Motor neuron (in vitro differentiated cells): ENCODE measurements at places on chromosomes 6 and 20. TPM values are rescaled to one million over a fixed set of nuclear protein-coding genes. Genes with fewer than 3 reads are reported as not detected.
A peak's percentile ranks its signal among the peaks of the same experiment; 100 is the strongest.

DNA sequence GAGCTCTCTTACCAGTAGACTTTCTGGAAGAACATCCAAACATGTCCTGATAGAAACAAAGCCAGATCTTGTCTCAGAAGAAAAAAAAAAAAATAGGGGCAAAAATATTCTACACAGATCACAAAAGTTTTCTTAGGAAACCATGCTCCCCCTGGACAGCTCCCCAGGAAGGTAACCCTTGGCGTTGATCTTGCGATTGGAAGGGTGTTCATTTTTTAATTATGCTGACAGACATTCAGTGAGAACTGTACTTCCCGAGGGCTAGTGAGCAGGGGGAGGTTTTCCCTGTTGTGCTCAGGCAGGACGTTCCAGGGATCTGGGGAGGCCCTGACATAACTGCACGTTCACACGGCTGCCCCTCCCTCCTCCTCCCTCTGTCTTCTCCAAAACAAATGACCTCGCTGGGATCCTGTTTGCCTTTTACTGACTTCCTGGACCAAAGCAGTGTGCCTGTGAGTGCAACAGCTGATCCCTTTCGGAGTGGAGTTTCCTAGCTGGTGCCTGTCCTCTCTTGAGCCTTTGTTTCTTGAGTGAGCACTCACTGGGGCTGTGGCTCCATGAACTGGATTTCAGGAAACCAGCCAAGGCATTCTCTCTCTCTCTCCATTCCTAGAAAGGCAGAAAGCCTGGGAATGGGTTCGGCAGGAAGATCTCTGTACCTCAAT, 46.7 kb downstream of the MARCKS start:
- peak; percentile 41 for ATAC-seq

DNA sequence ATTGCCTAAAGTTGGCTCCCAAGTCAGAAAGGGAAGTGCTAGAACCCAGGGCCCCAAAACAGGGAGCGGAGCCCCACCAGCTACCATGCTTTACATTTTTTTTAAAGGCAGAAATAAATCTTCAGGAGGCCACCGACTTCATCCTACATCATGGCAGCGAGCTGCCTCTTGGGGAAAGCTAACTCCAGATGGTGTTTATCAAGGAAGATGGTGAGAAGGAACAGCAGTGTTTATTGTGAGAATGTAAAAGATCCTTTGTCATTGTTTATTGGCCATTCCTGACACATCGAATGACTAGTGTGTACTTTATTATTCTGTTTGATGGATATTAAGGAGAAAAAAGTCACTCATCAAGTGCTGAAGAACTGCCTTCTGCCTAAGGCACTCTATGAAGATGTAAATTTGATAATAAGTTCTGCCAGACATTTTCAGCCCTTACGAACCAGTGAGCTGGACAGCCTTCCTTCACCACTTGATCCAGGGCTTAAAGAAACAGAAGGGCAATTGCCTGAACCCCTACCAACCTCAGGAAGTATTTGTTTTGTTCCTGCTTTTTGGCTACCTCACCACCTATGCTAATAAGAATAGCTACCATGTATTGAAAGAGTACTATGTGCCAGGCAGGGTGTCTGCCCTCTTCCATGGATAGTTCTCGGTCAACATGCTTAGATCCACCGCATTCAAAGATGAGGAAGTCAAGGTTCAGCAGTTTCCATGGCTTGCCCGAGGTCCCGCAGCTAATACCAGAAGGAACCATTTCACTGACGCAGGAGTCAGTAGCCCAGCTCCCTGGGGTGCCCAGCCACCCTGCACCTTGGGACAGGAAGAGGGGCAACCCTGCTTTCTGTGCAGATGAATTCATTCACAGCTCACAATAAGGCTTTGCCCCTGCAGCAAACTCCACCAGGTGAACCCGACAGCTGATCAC, 194.7 kb upstream of the RREB1 start:
- ATAC-seq, result peak; percentile 82

DNA sequence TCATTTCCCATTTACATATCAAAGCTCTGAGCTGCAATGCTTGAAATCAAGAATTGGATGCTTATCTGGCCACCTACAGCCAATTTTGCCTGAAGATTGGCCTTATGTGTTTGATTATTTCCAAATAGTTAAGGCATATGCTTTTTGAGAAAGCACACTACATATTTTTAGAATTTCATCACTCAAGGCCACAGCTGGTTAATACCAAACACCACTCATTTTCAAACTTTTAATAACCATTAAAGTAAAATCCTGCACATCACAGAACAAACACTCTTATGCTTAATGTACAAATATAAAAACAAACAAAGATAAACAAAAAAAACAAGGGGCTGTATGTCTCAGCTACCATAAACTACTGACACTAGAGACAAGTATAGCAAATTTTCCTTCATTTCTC, 96.9 kb upstream of the HMGCLL1 start:
- no peak for ATAC-seq

DNA sequence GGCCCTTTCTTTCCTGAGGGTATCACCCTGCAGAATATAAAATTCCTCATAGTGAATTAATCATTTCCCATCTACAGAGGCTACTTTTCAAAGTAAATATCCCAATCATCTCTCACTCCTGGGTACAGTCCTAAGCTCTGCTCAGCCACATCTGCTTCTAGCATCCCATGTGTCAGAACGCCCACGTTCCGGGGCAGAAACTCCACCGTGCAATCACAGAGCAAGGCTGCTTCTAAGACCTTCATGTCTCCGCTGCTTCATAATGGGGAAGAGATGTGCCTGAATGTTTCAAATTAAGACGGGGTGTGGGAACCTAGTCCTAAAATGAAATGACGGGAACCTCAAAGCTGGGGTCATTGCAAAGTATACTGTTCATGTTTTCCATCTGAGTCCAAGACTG, 208.8 kb upstream of the GMDS start:
- no peak for ATAC-seq

- ATAC-seq, result peak; percentile 74
Observed at GRCh38 chr6:33700391-33701050, 11.0 kb downstream of the UQCC2 start.

DNA sequence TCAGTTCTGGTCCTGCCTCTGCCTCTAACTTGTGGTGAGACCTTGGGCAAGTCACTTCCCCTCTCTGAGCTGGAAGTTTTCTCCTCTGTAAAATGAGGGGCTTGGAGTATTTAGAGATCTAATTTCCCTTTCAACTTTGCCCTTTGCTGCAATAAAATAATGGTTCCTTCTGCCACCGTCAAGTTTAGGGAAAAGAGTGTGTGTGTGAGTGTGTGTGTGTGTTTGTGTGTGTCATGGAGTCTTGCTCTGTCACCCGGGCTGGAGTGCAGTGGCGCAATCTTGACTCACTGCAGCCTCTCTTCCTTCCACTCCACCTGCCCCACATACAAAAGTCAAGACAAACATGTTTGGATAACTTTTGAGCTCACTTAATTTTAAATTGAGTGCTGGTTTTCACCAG, 39.2 kb upstream of the PIM1 start:
- no peak for ATAC-seq

DNA sequence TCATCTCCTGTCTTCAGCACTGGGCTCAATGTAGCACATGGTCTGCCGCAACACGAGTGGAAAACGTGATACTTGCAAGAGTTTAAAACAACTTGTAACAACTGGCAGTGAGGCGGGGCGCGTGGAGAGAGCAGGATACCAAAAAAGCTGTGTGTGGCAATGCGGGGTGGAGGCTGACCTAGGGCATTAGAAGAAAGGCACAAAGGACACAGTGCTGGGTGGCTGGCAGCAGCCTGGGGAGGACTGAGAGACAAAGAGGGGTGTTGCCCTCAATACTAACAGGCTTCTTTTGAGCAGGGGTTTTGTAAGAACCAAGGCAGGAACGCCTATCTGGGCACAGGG, 1.5 kb upstream of the GFOD1 start:
- ATAC-seq, result no peak

- ATAC-seq, result no peak
Observed at GRCh38 chr20:43398676-43399324, 58.9 kb upstream of the SRSF6 start.

DNA sequence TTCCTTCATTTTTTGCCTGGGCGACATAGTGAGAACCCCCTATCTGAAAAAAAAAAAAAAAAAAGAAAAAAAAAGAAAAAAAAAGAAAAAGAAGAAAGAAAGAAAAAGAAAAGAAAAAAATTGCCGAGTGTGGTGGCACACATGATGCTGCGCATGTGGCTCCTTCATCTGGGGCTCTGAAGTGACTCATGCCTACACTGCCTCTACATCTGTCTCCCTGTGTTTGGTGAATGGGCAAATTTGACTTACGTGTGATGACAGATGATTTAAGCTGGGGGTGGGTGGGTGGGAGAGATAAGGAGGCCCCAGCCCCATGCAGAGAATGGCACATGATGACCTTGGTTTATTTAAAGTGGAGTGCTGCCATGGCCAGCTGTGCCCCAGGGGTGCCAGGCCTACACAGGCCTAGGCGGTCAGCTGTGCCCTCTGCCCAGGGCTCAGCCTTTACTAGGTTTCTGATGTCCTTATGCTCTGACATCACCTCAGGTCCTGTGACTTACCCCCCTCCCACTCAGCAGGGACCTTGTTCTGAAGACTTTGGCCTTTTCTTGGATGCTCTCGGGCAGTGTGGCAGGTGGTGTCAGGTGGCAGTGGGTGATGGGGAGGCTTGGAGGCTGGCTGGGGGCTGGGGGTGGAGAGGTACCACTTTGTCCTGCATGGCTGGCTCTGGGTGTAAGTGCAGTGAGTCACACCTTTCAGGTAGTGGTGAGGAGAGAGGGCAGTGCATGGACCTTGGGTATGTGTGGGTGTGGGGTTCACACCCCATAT, 41.1 kb downstream of the VEGFA start:
- no peak for ATAC-seq

DNA sequence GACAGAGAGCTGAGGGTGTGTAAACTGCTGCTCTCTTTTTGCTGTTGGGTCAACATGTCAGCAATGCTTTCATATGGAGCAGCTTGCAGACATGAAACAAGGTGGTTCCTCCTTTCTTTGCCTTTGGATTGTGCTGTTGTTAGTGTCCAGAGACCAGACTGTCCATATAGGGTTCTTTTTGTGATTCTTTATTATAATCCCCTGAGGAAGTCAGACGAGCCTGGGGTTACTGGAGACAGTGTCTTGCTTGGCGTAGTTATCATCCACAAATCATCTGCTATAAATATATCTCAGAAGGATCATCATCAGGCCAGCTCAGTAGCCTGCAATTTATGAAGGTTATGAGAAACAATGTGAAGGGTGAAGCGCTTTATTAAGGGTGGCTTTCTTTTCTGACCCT, 2.3 kb upstream of the ADGRB3 start:
- ATAC-seq, result no peak

DNA sequence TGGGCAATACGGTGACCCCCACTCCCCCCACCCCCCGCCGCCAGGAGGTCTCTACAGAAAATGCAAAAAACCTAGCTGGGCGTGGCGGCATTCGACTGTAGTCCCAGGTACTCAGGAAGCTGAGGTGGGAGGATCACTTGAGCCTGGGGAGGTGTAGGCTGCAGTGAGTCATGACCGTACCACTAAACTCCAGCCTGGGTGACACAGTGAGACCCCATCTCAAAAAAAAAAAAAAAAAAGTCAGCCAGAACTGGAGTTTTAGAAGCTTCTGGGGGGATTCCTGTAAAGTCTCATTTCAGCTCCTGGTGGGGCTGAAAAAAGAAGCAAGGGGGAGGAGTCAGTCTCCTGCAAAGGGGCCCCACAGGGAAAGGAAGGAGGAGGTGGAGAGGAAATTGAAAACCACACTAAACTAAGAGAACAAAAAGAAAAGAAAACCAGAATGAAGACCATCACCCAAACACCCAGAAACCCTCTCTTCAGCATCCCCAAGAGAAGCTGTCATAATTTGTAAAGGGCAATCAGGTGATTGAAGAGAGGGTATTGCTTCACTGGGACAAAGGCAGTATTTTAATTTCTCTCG, 50.4 kb downstream of the NOL4L start:
- no peak for ATAC-seq

DNA sequence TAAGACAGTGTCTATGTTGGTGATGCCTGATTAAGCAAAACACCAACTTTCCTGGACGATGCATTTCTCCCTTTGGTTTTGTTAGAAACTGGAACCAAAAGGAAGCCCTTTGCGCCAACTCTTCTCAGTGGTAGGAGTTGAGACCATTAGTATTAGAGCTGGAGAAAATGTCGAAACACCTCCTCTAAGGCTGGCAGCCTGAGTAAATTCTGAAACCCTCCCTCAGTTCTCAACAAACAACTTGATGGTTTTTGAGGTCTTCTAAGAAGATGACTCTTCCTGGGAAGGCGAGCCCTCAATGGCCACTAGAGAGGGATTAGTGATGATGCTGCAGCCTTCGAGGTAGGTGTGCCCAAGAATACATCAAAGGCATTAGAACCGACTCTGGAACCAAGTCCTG, 78.4 kb upstream of the CCN6 start:
- ATAC-seq, result no peak

GRCh38 chr6:27825025-27825793, 87.0 kb downstream of the OR2B2 start:
- ATAC-seq, result no peak

DNA sequence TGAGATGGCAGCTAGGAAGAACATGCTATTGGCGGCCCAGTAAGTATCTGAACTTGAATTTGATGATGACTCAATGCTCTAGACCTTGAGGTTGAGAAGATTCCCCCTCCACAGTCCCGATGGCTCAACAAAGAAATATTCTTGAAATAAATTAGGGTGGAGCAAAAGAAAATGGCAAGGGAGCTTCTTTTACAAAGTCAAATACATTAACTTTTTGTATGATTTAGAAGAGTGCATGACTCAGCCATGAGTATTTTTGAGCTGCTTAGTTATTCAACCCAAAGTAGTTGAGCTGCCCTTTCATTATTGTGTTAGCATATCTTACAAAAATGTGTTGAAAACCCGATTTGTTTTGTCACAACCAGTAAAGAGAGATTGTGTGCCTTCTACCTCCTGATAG, 7.6 kb downstream of the TFAP2C start:
- ATAC-seq, result peak; percentile 37

DNA sequence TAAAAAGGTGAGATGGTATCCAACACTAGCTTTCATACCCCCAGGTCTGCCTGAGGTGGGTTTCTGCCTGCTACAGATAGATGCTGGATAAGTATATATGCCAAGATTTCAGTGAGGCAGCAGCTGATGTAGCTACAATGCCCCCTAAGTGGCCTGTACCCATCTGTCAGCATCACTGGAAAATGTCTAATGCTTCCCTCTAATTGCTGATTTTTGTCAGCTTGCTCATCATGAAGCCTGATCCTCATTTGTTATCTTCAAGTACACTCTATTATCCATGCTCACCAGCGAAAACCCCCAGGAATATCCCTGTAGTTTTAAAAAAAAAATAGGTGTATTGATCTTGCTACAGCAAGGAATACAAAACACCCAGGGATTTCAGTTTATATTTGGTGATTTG, 32.2 kb downstream of the OPRM1 start:
- ATAC-seq, result no peak

OR12D3 gene
- total RNA-seq, result 0.25 TPM in 1 of 2 replicates, not detected in the other

HLA-DOA gene
- 0.92 and 0.97 TPM in 2 replicates for total RNA-seq

MYH7B gene
- 0.86 and 2.7 TPM in 2 replicates for total RNA-seq

SEMG1 gene
- 0.05 and 0.31 TPM in 2 replicates for total RNA-seq

RFX6 gene
- not detected in 2 replicates for total RNA-seq

TINAG gene
- total RNA-seq, result not detected in 2 replicates

PPP1R16B gene
- 0.66 and 0.67 TPM in 2 replicates for total RNA-seq

RIPOR2 gene
- 0.15 and 0.22 TPM in 2 replicates for total RNA-seq

PLA2G7 gene
- 0.38 TPM in 1 of 2 replicates, not detected in the other for total RNA-seq

ULBP2 gene
- 0.88 and 0.91 TPM in 2 replicates for total RNA-seq

KIF25 gene
- total RNA-seq, result 0.73 TPM in 1 of 2 replicates, not detected in the other
